Ovary (tissue), 10 donors: ENCODE measurements at places on chromosomes 3 and 15.
A peak's percentile ranks its signal among the peaks of the same experiment; 100 is the strongest.

DNA sequence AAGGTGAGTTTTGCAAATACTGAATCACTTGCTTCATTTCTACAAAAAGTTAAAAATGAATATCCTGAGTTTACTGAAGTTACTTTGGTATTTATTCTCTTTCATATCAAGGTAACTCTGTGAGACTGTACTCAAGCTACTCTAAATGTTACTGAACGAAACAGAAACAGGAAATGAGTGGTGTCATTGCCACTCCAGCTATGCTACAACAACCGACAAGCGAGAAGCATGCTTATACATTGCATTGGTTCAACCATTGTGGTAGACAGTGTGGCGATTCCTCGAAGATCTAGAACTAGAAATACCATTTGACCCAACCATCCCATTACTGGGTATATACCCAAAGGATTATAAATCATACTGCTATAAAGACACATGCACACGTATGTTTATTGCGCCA lies 313.2 kb upstream of the THBS1 start:
- DNase-seq: no peak

GRCh38 chr15:52652984-52653383 lies 26.2 kb downstream of the ATOSA start:
- no peak for DNase-seq

GRCh38 chr3:111904376-111905241 lies 45.5 kb downstream of the PHLDB2 start:
- no peak for DNase-seq

- no peak for DNase-seq
These were observed 281.6 kb upstream of the STT3B start for GRCh38 chr3:31251083-31251482.

- DNase-seq: no peak
These were observed 27.1 kb upstream of the TBL1XR1 start for GRCh38 chr3:177224414-177224813.

- no peak for DNase-seq
These were observed 52.9 kb downstream of the CCNL1 start for GRCh38 chr3:157107037-157107436.

GRCh38 chr3:177221744-177222143 lies 24.5 kb upstream of the TBL1XR1 start:
- DNase-seq: no peak

- DNase-seq: no peak
These were observed 38.3 kb upstream of the BCL2L10 start for GRCh38 chr15:52150871-52151270.

GRCh38 chr15:101520395-101520794 lies 30.9 kb upstream of the PCSK6 start:
- no peak for DNase-seq

- DNase-seq: no peak
These were observed 28.5 kb downstream of the SELENOT start for GRCh38 chr3:150631515-150632221.

DNA sequence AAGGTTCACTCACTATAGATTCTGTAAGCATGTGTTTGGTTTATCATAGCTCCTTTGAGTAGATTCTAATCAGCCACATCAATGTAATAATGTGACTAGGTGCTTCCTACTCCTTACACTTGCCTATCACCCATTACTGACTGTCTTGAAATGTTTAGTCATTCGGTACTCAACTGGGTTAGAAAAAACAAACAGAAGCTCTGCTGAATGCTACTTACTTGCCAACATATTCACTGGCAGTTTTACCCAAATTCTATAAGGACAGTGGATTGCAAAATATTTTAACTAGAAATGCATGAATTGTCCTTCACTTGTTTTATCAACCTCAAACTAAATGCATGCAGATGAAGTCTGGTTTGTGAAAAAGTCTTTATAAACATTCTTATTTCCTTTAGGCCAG lies 352.1 kb upstream of the ALCAM start:
- no peak for DNase-seq

GRCh38 chr3:171013822-171014748 lies 12.4 kb downstream of the SLC2A2 start:
- DNase-seq: no peak

GRCh38 chr3:14253022-14253706 lies 74.5 kb downstream of the LSM3 start:
- no peak for DNase-seq

DNA sequence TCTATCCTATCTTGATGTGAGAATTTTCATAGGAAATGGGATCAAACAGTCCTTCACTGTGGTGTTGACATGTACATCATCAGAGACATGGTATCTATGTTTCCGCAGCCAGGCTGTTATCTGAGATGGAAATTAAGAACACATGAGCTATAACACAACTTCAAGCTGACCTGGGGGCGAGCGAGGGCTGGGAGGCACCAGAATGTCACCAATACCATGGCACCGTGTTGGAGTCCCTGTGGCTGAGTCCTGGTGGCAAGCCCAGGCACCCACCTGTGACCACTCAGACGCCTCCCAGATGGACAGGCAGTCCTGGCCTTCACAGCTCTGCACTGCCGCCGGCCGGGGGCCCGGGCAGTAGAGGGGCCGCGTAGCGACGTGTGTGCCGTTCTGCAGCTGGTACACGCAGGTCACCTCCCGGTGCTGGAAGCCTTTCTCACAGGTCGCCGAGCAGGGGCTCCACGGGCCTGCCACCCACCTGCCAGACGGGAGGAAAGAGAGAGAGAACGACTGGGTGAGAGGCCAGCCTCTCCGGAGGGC lies 263.9 kb upstream of the LYSMD4 start:
- DNase-seq: no peak

GRCh38 chr15:79332824-79333510 lies 22.1 kb downstream of the TMED3 start:
- DNase-seq: no peak

DNA sequence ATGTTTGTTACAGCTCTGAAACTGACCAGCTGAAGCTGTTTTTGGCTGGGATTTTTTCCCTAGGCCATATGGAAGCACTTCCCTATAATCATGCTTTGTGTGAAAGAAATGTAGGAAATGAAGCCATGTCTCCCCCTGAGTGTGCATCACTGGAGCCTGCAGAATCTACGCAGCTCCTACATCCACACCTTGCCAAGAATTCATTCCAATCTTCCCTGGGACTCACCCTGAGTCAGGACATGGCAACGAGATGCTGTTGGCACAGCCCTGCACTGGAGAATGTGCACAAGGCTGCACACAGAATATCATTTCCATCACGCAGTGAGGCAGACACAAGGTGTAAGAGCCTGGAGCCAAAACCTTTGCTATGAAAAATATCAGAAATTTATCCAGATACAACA lies 189.5 kb downstream of the ADAMTSL3 start:
- DNase-seq: no peak

DNA sequence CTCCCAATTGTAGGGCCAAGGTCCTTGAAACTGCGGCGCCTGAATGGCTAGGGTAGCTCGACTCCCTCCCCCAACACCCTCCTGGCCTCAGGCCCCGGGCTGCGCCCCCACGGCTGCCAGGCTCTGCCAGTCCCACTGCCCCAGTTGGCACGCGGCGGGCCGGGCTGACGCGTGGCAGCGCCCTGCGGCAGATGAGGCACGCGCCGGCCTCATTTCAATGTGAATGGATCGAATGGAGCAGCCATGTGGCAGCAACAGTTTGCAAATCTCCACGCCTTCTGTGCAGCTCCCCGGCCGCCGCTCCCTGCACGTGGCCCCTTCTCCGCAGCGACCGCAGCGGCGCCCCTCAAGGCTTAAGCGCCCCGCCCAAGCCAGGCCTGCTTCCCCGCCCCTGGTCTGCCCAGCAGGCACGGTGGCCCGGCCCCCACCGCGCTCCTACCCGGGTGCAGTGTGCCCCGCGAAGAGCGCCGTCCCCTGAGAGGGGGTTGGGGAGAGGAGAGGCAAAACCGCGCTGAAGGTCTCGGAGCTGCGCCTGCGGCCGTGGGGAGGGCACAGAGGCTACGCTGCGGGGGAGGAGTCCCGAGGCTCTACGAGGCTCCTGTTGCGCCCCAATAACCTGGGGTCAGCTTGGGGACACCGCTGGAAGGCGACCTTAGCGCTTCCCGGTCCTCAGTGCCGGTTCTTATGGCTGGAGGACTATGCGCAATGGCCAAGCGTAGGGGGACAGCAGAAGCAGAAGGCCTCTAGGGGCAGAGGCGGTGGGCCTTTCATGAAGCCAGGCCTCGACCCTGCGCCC lies 3.1 kb upstream of the DLL4 start:
- no peak for DNase-seq

- peak; percentile 49 for DNase-seq
These were observed 75.3 kb downstream of the TGFBR2 start for GRCh38 chr3:30681649-30682211.

GRCh38 chr3:36418296-36418695 lies 38.0 kb downstream of the STAC start:
- DNase-seq: no peak

- no peak for DNase-seq
These were observed 67.0 kb downstream of the TNIK start for GRCh38 chr3:171393032-171393744.

DNA sequence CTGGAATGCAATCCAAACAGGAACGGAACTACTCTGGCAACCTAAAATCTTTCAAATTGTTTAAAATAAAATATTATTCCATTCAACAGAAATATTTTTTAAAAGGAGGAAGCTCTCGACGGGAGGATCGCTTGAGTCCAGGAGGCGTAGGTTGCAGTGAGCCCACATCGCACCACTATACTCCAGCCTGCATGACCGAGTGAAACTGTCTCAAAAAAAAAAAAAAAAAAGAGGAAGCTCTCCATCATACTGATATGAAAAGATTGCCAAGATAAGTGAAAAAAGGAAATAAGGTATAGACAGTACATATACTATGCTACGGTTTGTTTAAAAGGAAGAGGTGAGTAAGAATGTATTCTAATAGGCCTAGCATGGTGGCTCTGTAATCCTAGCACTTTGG lies 3.6 kb downstream of the RAD18 start:
- DNase-seq: no peak

DNA sequence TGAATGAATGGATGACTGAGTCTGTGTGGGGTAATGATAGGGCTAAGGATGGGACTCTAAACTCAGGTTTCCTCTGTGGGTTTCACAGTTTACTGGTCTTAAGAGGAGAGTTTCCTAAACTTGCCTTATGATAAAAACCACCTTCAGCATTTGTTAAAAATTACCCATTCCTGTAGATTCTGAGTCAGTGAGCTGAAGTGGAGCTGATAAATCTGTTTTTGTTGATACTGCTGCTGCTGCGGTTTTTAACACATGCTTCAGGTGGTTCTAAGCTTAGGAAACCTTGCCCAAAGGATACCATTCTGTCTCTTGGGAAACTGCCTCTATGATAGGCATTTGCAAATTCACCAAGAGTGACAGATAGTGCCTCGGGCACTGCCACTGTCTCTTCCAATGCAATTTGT lies 52.6 kb downstream of the MECOM start:
- DNase-seq: no peak

GRCh38 chr15:78415284-78415683 lies 22.7 kb upstream of the IREB2 start:
- DNase-seq: no peak

GRCh38 chr15:51634591-51635198 lies 12.1 kb upstream of the DMXL2 start:
- DNase-seq: no peak

DNA sequence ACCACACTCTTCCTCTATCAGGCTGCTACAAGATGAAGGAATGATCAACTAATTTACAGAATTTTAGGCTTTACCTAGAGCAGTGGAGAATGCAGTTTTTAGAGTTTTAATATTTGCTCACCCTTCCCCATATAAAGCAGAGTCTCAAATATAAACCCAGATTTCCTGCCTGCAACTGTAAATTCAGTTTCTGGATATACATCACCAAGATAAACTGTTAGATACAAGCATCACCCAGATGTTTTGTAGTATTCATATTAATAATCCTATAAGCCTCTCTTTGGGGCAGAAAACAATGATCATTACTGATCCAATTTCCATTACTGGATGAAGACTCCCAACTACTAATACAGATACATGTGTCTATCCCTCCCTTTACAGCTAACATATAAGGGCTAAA lies 205.9 kb downstream of the TNIK start:
- DNase-seq: no peak

- DNase-seq: no peak
These were observed 209.5 kb downstream of the NAALADL2 start for GRCh38 chr3:175068587-175068986.

DNA sequence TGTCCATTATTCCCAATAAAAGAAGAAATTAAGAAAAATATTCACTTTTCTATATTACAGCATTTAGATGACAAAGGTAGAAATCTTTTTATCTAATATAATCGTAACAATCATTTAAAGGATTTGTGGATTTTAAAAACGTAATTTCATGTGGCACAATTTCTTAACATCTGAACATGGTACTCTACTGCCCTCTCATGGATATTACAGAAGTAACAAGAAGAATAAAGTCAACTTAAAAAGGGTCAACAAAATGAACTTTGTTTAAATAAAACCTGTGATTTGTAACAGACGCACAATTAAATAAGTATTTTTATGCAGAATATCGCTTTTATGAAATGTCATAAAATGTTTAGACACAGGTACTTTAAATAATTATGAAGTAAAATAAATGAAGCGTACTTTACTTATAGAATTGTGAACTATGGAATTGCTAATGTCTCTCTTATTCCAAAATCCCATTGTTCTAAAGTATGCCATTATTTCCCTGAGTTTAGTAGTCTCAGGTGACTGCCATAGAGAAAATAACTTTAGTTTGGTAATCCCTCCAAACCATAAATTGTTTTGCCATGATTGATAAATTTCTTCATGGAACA lies 366.8 kb upstream of the ZNF385D start:
- no peak for DNase-seq

GRCh38 chr15:61128896-61129295 lies 100.2 kb downstream of the RORA start:
- no peak for DNase-seq

DNA sequence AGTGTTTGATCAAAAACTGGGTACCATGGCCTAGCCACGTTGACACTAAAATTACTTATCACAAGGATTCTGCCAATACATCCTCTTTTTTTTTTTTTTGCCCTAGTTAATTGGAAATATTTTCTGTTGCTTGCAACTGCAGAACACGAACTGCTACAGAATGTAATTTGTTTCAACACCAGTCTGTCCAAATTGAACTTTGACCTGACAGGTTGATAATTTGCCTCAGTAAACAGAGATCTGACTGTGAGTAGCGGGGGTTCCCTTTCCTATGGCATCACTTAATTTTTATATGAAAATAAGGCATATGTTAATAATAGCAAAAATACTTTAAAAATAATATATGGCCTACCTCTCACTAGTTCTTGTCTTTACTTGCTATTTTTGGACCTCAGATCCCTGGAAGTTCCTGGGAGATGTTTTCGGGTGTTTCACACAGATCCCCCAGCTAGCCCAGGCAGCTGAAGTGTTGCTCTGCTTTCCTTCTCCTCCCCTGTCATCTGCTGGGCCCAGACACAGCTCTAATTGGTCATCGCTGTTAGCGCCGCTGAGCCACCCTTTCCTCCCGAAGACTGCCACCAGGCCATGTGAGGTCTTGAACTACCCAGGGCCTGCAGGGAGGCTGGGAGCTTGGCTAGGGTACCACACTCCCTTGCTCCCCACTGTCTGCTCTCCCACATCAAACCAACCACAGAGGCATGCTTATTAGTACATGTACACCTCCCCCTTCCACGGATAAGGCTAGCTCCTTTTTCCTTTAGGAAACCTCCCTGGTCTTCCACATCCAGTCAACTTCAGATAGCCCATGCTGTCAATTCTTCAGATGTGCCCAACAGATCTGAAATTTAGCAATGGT lies 89.8 kb upstream of the RNF7 start:
- no peak for DNase-seq

- DNase-seq: no peak
These were observed 1308.0 kb downstream of the ROBO1 start for GRCh38 chr3:78459796-78460195.
